ENCODE measurements at places on chromosomes 16 and 17.

GRCh38 chr16:71920658-71921057 is 25.3 kb downstream of the IST1 start:
- no peak for DNase-seq

DNA sequence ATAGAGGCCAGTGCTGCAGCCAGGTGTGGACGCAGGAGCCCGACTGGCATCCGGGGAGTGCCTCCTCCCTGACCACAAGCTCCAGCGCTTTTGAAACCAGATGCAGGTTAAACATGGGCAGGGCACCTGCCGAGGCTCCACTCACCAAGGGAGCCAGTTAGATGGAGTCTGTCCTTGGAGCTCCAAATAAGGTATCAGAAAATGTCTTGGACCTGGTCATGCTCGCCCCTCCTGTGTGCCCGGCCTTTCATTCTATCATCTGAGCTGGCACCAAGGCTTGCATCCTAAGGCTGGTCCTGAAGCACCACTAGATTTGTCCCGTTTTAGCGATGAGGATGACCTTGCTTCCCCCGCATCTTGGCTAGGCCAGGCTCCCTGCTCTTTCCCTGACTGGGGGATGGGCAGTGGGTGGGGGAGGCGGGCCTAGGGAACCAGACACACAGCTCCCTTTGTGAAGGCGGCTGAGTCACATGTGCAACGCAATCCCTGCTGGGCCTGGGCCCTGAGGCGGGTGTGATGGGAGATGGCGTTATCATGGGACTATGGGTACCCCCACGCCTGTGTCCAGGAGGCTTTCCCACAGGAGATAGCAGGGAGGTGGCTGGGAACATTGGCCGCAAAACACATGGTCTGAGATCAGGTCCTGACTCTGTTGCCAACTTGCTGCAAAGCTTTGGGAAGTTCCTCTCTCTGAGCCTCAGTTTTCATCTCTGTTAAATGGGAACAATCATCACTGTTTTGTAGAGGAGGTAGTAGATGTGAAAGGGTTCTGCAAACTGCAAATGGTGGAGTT is 5.0 kb upstream of the ADGRG1 start:
- no peak for DNase-seq

DNA sequence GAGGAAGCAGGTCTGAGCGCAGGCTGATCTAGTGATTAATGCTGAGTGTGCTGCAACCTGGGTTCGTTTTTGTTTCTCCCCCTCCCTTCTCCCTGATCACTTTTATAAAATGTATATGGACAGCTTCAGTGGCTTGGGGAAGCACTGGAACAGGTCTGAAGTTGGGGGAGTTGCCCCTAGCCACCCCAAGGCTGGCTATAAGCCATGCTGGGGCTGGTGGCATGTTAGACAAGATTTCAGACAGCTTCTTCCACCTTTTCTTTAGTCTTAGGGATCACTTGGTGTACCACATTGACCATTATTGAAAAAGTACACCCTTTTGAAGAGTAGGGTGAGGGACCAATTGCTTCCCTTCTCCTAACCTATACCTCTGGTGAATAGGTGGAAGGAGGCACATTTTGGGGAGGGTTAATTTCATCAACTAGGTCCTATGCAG is 3.8 kb upstream of the VAC14 start:
- DNase-seq, result no peak

- DNase-seq, result no peak
Measured at GRCh38 chr17:13154398-13154797, 136.6 kb upstream of the ELAC2 start.

DNA sequence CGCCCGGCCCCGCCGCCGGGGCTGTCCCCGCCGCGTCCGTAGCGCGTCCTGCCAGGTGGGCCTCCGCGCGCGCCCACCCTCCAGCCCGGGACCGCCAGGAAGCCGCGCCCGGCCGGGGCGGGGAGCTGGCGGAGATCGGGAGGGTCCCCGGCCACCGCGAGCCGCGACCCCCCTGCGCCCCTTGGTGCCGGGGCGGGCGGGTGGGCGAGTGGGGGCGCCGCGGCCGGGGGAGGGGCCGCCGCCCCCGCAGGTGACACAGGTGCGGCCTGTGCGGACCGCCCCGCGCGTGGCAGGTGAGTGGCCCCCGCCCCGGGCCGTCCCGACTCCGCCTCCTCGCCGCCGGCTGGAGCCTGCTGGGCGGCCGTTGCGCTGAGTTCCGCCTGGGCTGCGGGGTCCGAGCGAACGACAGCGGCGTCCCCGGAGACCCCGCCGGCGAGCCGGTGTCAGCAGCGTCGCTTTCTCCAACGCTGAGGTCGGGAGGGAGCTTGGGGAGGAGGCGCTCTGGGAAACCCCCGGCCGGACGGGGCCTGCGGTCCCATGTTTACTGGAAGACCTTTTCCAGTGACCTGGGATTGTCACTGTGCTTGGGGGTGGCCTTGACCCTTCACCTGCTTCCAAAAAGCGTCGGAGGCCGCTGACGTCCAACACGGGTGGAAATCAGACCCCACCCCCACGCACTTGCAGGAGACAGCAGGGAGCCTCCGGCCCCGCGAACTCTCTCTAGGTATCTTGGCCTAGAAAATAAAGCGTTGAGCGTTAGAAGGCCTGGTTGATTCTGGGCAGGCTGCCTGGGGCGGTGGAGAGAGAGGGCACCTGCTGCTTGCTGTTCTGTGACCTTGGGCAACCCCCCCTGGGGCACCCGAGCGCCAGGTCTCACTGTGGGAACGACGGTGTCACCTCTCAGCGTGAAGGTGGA is 542 bp downstream of the KLHL36 start:
- DNase-seq, result peak; percentile 29

DNA sequence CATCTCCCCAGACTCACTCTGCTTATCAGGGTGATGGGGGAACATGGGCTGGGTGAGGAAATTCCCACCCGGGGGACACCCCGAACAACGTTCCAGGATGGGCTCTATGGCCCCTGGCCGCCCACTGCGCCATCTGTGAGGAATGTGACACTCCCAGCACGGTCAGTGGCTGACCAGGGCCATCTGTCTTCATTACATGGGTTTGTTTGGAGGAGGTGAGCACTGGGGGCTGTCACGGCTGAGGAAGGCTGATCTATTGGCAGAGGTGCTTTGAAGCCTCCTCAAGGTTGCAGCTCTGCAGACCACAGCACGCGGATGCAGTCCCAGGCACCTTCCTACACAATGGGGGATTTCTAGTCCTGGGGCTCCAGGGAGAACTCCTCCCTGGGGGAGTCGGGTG is 214.1 kb upstream of the FOXF1 start:
- no peak for DNase-seq

- no peak for DNase-seq
Measured at GRCh38 chr17:14942526-14943190, 322.5 kb downstream of the PMP22 start.

GRCh38 chr16:85392756-85393673 is 220.1 kb upstream of the GSE1 start:
- no peak for DNase-seq

GRCh38 chr17:12107905-12108304 is 87.2 kb downstream of the MAP2K4 start:
- DNase-seq, result no peak

- DNase-seq, result no peak
Measured at GRCh38 chr17:74329378-74329777, 3.4 kb downstream of the KIF19 start.

GRCh38 chr16:56295739-56296527 is 104.6 kb downstream of the GNAO1 start:
- DNase-seq, result no peak

DNA sequence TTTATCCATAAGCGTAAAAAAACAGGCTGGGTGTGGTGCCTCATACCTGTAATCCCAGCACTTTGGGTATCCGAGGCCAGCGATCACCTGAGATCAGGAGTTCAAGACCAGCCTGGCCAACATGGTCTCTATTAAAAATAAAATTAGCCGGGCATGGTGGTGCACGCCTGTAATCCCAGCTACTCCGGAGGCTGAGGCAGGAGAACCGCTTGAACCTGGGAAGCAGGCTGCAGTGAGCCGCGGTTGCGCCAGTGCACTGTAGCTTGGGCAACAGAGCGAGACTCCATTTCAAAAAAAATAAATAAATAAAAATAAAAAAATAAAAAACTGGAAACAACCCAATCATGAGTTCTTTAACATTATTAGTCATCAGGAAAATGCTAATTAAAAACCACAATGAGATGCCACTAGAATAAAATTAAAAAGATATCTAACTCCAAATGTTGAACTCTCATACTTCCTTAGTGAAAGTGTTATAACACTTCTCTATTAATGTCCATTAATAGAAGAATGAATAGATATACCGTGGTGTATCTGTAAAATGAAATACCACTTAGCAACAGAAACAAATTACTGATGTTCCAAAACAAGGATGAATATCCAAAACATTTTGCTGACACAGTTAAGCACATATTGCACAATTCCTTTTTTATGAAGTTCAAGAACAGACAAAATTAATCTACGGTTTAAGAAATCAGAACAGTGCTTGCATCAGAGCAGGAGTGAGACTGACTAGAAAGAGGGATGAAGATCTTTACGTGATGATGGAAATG is 13.1 kb downstream of the MPHOSPH6 start:
- DNase-seq, result no peak

- DNase-seq, result no peak
Measured at GRCh38 chr17:3574231-3574630, 16.6 kb upstream of the TRPV3 start.

DNA sequence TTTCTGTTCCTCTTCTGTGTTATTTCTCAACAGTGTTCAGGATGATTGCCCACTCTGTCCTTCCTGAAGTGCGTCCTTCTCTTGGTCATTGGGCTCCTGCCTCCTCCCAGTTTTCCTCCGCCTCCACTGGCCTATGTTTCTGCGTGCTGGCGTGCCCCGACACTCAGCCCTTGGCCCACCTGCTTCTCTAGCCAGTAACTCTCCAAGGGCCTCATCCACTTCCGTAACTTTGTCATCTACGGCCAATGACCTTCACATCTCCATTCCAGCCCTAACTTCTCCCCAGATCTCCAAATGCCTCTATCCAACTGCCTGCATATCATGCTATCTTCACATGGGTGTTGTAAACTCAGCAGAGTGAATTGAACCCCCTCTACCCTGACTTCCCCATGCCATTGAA is 39.6 kb upstream of the RPL38 start:
- no peak for DNase-seq

DNA sequence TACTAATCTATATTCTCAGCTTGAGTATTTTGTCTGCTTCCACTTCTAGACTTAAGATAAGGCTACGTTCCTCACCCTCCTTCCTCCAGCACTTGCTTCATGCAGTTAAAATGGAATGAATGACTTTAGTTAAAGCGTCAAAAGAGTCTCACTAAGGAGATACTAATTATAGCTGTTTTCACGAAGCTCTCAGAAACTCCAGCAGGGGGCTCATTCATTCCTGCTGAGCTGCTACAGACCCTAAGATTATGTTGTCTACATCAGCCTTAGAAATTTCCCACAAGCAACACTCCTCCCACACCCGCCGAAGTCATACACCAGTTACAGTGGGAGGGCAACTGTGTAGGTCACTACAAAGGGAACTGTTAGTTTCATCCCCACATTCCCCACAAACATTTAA is 57.0 kb upstream of the KIFC3 start:
- no peak for DNase-seq

All from activated CD8-positive, alpha-beta memory T cell treated with anti-CD3 and anti-CD28 coated beads for 1 hour (primary cell).